CD4-positive, alpha-beta T cell treated with Interleukin-2 at 100 ng/mL for 4 hours (primary cell): ENCODE measurements at places on chromosomes 1 and 21.
A peak's percentile ranks its signal among the peaks of the same experiment; 100 is the strongest.

- peak; percentile 58 for DNase-seq
Measured at GRCh38 chr1:214331827-214332423, 51.0 kb downstream of the SMYD2 start.

DNA sequence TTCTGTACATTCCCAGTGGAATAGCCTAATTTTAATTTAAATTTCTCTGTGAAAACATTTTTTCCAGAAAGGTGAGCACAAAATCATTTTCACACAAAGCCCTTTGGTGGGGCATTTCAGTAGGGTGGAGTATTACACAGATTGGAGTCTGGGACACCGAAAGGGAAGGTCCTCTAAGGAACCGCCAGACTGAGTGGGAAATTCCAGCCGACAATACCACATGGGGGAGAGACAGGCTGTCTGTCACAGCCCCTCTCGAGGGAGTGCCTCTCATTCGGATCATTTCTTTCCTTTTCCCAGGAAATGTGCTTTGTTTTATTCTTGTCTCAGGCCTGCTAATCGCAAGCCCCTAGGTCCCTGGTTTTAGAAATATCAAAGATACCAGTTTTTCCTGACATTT is 150.6 kb upstream of the HOOK1 start:
- DNase-seq: no peak

DNA sequence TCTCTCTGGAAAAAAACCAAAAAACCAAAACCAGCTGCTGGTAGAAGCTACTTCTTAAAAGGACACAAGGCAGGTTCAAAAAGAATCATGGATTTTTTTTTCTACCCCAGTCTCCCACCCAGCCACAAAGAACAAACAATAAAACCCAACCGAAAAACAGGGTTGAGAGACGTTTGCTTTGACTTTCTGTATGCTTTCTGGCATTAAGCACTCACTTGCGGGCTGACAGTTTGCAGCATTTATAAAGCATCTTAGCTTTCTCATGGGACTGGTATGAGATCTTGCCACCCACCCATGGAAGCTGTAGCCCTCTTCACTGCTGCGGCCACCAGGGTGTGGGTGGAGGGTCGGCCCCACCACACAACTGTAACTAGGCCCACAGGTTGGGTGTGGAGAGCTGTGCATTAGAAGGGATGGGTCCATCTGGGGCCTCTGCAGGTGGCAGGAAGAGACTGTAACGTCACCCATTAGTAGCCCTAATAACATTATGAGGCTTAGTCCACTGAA is 165.7 kb downstream of the RHOU start:
- DNase-seq: no peak

GRCh38 chr1:184052194-184052559 is 647 bp downstream of the TSEN15 start:
- no peak for DNase-seq

DNA sequence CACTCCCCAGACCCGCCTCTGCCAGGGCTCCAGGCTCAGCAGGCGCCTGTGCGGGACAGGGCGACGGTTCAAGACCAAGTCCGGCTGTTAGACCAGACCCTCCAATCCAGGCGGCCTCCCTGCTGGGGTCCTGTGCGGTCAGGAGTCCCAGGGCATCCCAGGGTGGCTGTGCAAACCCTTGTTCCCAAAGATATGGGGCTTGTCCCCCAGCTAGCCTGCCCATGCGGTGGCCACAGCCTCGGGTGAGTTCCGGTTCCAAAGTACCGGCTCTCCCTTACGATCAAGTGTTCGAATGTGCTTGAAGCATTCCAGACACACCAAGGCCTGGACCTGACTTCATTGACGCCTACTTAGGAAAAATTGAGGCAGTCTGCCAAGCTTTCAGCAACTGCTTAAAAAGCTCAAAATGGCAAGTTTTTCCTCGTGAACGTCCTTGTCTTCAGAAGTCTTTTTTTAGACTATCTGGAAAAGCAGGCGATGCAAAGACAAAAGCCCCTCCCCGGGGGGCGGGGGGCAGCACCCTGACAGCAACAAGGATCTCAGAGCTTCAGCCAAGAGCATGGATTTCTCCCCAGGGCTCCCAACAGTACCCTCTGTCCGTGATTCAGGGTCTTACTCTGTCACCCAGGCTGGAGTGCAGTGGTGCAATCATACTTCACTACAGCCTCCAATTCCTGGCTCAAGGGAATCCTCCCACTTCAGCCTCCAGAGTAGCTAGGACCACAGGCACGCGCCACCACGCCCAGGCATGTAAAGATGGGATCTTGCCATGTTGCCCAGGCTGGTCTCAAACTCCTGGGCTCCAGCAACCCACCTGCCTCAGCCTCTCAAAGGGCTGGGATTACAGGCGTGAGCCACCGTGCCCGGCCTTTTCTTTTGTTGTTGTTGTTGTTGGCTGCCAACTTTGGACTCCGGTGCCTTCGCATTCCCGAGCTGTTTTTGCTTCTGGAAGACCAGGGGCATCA is 2.3 kb downstream of the FAAP20 start:
- DNase-seq: no peak

GRCh38 chr1:33460144-33460543 is 12.3 kb upstream of the ZSCAN20 start:
- no peak for DNase-seq

DNA sequence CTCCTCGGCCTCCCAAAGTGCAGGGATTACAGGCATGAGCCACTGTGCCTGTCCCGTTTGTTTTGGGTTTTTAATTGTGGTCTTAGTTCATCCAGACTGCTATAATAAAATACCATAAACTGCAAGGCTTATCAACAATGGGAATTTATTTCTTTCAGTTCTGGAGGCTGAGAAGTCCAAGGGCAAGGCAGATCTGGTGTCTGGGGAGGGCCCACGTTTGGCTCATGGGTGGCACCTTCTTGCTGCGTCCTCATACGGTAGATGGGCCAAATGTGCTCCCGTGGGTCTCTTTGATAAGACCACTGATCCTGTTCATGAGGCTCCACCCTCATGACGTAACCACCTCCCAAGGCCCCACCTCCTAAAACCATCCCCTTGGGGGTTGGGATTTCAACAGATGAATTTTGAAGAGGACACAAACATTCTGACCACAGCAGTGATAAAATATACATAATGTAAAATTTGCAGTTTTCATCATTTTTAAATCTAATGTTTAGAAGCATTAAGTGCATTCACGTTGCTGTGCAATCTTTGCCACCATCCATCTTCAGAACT is 133.4 kb upstream of the ERRFI1 start:
- no peak for DNase-seq

DNA sequence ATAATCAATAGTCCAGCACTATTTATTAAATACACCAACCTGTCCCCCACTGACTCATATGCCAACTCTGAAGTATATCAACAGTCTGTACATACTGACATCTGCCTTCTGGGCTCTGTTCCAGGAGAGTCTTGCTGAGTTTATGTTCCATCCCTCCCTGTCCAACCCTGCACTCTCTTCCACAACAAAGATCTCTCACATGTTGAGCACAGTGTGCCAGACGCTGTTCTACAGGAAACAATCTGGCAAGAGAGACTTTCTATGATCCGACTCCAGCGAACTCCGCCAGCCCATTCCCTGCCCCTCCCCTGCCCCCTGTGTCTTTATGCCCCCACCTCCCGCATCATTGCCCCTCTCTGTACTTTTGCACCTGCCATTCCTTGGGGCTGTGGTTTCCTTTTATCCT is 3.4 kb downstream of the LACTBL1 start:
- DNase-seq: no peak

- no peak for DNase-seq
Measured at GRCh38 chr1:115647047-115647446, 5.3 kb downstream of the VANGL1 start.

DNA sequence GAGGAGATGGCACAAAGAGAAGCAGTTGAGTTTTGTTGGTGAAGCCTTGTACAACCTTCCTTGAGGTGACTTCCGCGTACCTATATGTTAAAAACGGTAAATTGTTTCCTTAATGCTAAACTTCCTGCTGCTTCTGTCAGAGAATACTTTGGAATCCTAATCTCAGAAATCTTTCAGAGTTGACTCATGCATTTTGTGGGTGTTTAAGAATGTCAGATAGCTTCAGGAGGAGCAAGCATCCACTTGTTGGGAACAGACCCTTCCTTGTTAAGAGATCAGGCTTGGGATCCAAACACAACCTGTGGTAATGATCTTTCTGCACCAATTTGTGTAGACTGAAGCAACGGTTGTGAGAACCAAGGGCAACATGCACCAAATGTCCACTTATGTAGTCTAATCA is 29.5 kb downstream of the AK4 start:
- DNase-seq: no peak

- no peak for DNase-seq
Measured at GRCh38 chr1:10680487-10680886, 116.0 kb downstream of the CASZ1 start.

- no peak for DNase-seq
Measured at GRCh38 chr1:208374391-208374941, 130.3 kb upstream of the PLXNA2 start.

- no peak for DNase-seq
Measured at GRCh38 chr1:29017975-29018712, 103.8 kb downstream of the EPB41 start.

DNA sequence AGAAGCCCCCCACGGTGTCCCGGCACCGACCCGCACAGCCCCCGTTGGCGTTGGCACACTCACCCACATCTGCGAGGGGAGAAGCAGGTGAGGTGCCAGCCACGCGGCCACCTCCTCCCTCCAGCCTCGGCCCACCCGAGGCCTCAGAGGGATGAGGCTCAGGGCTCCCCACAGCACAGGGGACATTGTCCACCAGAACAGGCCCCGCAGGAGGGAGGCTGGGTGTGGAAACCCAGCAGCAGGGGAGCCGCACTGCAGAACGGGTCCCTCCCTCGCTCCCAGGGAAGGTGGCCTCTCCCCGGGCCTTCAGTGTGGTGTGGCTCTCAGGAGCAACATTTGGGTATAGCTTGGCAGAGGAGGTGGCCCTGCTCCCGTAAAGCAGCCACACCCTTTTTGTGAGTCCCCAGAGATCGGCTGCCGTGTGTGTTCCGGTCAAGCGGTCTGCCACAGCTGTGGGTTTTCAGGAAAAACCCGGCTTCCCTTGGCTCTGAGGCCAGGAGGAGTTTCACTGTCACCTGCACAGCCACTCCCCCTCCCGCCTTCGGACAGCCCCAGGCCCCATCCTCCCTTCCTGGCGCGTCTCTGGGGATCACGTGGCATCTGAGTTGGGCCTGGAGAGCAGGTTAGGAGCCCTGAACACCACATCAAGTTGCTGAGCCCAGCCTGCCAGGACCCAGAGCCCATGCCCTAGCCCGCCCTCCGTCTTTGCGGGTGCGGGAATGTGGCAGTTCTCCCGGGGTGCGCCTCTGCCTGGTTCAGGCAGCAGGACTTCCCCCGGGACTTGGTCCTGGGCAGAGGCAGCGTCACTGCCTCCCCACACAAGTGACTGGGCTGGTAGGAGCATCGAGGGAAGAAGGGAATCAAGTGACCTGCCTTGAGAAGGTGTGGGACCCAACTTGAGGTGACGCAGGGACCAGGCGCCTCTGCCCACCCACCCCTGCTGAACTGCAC is 64.0 kb downstream of the MEGF6 start:
- DNase-seq: no peak

DNA sequence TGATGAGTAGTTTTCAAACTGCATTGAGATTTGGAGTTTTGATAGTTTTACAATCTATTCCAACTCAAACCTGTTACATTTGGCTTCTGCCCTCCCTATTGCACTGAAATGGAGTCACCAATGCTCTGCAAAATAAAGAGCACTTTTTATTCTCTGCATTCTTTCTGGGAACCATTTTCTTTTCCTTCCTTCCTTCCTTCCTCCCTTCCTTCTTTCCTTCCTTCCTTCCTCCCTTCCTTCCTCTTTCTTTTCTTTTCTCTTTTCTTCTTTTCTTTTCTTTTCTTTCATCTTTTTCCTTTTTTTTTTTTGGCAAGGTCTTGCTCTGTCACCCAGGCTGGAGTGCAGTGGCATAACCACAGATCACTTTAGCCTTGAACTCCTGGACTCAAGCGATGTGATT is 114.2 kb downstream of the TBX19 start:
- no peak for DNase-seq

- peak; percentile 14 for DNase-seq
Measured at GRCh38 chr1:12121212-12122003, 45.4 kb upstream of the TNFRSF1B start.

- DNase-seq: no peak
Measured at GRCh38 chr1:165958306-165958705, 130.9 kb downstream of the UCK2 start.

DNA sequence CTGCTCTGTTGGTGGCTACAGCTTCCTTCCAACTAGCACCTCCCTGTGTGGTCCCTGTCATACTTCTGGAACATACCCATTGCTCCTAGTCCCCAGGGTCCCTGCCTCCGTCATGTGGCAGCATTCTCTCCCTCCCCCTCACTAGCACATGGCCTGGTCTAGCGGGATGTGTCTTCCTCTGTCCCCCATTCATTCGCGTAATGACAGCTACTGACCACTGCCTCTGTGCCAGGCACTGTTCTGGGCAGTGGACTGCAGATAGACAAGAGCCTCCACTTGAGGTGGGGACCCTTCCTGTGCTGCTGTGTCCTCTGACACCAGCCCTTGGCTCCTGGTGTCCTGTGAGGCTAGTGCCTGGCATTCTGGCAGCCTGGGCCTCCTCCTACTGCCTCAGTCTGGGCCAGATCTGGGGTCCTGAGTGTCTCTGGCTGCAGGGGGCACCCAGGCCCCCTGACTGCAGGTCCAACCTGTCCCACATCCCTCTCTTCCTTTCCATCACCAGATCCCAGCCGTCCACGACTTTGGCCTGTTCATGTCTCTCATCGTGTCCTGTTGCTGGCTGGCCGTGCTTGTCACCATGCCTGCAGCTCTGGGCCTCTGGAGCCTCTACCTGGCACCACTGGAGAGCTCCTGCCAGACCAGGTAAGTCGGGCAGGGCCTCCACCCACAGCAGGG is 38.1 kb downstream of the DISP3 start:
- no peak for DNase-seq
